ENCODE measurements at places on chromosomes 4 and X.

GRCh38 chr4:78784236-78784865 lies 8.2 kb downstream of the BMP2K start:
- DNase-seq: no peak

- no peak for DNase-seq
Measured at GRCh38 chrX:110050386-110050785, 47.5 kb downstream of the TMEM164 start.

DNA sequence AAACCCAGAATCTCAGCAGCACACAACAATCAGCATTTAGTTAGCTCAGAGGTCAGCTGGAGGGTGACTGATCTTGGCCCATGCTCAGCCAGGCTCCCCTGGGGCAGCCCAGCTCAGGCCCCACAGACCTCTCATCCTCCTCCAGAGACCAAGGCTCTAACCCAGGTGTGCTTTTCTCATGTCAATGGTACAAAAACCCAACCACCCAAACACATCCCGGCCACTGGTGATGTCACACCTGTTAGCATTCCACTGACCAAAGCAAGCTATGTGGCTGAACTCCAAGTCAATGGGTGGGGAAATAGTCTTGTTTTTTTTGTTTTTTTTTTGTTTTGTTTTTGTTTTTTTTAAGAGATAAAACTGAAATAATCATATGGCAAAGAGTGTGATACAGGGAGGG lies 77.5 kb downstream of the CYTL1 start:
- DNase-seq: peak; percentile 13

GRCh38 chrX:119694601-119695534 lies 1.9 kb upstream of the SEPTIN6 start:
- peak; percentile 49 for DNase-seq

- DNase-seq: no peak
Measured at GRCh38 chrX:56569378-56570057, 6.1 kb downstream of the UBQLN2 start.

GRCh38 chr4:22462688-22463087 lies 53.2 kb downstream of the ADGRA3 start:
- no peak for DNase-seq

DNA sequence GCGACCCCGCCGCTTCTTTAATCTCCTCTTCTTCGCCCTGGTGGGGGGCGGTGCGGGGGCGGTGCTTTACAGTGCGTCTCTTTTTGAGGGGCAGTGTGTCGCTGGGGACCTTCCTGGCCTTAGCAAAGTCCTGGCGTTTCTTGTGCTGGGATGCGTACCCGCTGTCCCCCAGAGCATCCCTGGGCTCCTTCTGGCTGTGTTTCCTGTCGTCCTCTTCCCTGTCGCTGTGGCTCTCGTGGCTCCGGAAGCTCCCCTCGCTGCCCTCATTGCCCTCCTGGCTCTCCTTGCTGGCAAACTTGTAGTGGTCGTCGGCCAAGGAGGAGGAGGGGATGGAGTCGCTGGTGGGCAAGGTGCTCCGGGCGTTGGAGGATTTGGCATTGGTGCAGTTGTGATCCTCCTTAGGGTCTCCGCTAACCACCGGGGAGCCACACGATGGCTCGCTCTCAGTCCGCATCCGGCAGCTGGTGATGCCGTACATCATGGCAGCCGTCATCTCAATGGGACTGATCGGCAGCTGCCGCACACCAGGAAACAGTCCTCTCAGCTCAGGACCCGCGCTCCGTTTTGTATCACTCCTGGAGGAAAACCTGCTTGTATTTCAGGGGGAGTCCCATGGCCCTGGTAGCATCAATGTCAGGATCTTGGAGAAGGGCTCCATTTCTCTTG lies 30.4 kb upstream of the TMSB15A start:
- no peak for DNase-seq

GRCh38 chrX:40625294-40625693 lies 2.1 kb downstream of the MPC1L start:
- DNase-seq: no peak

- no peak for DNase-seq
Measured at GRCh38 chr4:72243641-72244040, 211.8 kb downstream of the NPFFR2 start.

DNA sequence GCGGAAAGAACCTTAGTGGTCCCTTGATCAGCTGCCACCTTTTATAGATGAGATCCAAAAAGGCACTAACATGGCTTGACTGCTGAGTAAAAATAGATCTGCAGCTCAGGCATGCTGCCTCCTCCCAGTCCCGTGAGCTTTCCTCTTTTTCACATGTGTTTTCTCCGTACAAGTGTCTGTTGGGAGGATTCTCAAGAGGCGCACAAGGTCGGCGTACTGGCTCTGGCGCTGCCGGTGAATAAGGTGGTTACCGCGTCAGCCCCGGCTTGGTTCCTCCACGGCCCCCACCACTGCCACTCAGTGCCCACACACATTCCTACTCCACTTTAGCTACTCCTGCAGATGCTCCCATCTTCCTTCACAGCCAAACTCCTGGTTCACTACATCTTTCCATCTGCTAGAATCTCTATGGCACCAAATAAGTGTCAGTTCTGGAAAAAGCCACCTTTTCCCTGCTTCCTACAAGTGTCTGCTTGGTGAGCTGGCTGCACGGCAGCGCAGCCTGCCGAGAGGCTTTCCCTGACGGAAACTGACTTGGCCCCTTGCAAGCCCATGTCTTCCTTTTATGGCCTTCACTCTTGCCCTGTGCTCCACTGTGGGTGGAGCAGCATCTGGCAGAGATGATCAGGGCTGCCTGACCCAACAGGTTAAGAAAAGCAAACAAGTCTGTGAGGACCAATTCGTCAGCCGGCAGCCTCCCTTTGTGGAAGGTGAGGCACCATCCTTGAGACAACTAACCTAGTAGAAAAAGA lies 99.8 kb downstream of the KLHL8 start:
- DNase-seq: no peak

GRCh38 chr4:121930304-121930703 lies 21.6 kb downstream of the TRPC3 start:
- no peak for DNase-seq

GRCh38 chr4:89101256-89102161 lies 9.8 kb upstream of the TIGD2 start:
- DNase-seq: no peak

GRCh38 chr4:176779421-176779820 lies 13.3 kb downstream of the VEGFC start:
- no peak for DNase-seq

DNA sequence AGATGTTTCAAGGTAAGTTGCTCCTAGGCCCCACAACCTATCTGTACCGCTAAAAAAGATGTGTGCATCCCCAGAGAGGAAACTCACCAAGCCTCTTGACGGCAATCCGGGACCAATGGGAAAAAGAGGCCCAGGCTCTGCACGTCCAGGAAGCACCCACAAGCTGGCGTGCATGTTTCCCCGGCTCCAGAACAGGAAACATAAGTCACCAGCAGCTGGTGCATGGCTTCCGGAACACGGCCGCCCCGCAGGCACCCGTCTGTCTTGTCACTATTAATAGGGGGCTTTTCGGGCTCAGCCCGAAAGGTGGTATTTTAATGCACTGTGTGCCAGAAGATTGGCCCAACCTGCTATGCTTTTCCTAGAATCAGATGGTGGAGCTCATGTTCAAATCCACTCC lies 22.2 kb downstream of the CRMP1 start:
- DNase-seq: no peak

DNA sequence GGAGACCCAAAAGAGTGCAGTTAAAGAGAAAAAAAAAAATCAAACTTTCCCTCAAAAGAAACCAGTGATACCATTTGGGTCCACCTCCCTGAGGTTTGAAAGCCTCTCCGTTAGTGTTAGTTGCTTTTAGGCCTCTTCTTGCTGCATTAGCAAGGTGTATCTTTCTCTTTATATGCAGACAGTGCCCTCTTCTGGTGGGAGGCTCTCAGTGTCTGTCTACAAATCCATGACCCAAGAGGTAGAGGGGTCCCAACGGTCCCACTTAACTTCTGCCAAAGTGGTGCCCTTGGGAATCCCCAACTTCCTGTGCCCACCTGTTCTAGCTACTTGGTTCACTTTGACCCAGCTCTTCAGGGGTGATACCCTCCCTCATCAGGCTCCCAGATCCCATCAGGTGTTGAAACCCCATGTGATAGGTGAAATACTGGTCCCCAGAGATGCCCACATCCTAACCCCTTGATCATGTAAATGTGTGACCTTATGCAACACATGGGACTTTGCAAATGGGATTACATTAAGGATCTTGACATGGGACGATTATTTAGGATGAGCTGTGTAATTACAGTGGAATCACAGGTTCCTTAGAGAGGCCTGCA lies 63.7 kb upstream of the CD99 start:
- peak; percentile 57 for DNase-seq

GRCh38 chr4:15413010-15413622 lies 14.7 kb upstream of the C1QTNF7 start:
- no peak for DNase-seq

- DNase-seq: no peak
Measured at GRCh38 chr4:71171592-71171991, 167.2 kb upstream of the SLC4A4 start.

DNA sequence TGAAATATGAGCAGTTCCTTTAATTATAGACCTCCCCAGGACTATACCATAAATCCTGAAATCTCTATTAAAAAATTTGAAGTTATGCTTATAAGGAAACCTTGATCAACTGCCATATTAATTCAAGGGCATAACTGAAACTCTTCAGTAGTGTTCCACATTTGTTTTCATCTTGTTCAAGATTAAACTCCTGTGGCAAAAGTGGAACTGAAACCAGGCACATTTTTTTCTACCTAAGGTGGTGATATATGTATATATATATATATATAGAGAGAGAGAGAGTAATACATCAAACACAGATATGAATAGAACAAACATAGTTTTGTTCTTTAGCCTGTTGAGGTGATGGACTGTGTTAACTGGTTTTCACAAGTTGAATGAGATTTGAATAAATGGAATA lies 287.9 kb downstream of the DACH2 start:
- no peak for DNase-seq

DNA sequence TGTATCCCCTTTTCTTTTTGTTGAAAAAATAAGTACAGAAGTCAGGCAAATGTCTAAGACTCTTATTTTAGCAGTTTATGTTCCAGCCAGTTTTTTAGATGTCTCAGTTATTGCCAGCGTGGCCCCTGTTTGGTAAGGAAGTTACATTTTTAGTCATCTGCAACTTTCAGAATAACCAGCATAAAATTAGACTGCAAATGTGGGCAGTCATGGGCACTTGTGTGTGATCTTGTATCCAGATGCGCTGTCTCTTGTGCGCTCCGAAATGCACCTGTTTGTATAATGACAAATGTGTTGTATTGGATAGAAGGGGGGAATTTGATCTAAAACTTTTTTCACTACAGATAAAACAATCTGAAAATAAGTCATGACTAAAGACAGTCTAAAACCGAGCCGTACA lies 44.3 kb upstream of the CLCN4 start:
- no peak for DNase-seq

GRCh38 chr4:15348236-15348635 lies 79.6 kb upstream of the C1QTNF7 start:
- no peak for DNase-seq

GRCh38 chrX:130788786-130789581 lies 114.0 kb downstream of the ENOX2 start:
- DNase-seq: no peak

DNA sequence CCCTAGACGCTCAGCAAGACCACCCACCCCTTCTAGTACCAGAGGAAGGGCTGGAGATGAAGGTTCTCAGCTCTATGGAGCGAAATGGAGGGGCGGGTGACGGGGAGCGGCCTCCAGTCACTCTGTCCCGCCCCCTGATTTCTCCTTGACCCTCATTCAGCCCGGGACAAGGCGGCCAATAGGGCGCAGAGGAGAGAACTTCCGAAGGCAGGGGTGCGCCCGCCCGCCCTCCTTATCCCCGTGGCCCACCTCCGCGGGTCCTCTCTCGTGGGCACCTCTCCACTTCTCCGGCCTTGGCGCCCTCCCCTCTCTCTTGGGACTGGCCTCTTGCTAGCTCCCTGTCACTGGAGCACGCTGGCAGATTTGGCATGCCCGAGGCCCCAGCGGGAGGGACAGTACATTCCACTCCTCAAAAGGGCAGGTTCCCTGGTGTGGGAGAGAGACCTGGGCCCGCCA lies 1.1 kb upstream of the SEPTIN6 start:
- peak; percentile 53 for DNase-seq

DNA sequence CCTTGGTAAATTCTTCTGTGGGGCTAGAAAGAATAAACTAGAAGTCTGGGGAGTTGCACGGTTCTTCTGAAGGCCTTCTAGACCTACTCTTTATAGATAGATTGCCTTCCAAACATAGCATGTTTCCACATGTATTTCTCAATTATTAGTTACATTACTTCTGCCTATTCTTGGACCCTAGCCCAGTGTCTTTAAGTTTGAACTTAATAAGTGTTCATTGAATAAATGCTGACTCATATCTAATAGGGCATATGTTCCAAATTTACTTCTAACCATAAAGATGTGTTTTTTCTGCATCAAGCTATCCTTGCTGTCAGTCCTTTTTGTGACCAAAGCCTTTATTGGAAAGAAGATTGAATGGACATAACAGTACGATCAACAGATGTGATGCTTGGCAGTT lies 503.6 kb upstream of the ZFP42 start:
- no peak for DNase-seq

DNA sequence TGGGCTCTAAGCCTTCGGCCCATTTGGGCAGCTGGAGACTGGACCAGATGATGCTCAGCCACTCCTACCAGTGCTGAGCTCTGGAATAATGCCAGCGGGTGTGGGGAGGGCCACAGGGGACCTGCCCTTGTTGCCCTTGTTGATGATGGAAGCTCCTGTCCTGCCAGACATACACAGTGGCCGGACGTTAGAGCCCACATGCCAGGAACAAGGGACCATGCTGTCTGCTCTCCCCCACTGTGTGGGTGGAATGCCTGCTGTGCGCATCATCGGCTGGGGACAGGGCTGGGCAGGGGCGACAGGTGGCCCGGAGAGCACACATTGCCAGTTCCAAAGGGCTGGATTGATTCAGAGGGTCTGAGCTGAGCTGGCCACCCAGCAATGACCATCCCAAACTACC lies 2.0 kb downstream of the ABLIM2 start:
- DNase-seq: no peak

DNA sequence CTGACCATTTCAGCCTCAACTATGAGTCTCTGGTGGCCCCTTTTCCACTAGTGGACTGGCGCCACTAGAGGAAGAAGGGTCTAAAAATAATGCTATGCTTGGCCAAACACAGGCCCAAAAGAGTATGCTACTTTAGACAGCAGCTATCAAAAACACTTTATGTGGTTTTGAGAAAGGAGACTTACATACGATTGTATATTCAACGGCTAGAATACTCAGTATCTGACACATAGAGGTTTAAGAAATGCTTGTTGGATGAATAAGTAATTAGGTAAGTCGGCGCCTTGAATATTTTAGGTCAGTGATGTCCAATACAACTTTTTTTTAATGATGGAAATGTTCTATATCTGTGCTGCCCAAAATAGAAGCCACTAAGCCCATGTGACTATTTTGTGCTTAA lies 25.7 kb upstream of the TMPRSS11A start:
- DNase-seq: no peak
